ENCODE measurements at places on chromosomes 6 and 20. TPM values are rescaled to one million over a fixed set of nuclear protein-coding genes. Genes with fewer than 3 reads are reported as not detected.

- DNase-seq: no peak
Observed at GRCh38 chr20:31788578-31788977, 30.6 kb upstream of the MYLK2 start.

DNA sequence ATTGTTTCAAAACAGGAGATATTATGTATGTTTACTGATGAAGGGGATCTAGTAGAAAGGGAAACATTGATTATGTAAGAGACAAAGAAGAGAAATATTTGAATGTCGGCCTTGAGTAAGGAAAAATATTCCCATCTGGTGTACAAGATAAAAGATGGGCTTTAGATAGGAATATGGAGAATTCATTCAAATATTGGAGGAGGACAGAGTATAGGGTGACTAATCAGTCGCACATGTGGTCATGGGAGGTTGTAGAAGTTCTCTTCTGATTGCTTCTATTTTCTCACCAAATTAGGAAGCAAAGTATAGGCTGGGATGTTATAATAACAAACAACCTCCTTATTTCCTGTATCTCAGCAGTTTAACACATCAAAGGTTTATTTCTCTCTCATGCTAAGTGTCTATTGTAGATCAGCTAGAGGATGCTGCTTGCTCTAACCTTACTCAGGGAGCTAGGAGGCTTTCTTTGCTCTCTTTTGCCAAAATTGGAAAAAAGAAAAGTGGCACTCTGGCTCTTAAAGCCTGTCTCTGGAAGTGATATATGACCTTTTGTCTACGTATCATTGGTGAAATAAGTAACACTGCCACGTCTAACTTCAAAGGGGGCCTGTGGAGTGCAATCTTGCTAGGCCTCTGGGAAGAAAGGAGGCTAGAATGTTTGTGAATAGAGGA is 1.2 kb upstream of the HDDC2 start:
- no peak for DNase-seq

DNA sequence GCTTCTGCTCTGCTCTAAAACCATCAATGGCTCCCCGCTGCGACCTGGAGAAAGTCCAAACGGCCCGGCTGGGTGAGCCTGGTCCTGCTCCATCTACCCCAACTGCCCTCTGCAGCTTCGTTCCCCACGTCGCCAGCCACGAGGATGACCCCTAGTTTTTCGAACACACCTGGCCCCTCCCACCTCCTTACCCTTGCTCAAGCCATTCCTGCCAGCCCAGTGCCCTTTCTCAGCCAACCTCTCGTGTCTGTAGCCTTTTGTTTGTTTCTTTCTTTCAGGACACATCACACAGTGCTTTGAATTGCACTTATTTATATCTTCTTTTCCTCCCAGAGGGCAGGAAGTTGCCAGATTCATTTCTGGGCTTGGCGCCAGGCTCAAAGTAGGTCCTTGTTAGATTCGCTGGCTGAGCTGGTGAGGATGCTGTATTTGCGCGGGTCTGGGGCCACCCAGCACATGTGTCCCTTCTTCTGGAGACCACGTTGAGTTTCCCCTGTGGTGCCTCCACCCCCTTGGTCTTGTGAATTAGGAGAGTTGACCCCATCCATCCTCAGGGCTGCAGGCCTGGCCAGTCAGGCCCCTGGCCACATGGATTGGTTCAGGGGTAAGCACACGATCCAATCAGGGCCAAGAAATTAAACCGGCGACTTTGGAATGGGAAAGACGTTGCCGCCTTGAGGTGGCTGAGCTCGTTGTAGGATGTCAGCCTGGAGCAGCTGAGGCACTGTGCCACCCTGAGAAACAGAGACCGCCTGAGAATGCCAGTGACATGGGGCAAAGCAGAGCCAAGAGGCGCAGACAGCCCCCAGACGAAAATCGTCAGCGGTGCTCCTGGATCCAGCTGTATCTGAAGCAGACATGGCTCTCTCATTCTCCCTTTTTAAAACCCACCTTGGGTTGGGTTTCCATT is 156.0 kb downstream of the CEBPB start:
- peak; percentile 89 for DNase-seq

- DNase-seq: no peak
Observed at GRCh38 chr20:62826646-62827310, 9.9 kb downstream of the COL9A3 start.

The SEL1L2 gene
- not detected for total RNA-seq

The BMP6 gene
- 4.1 TPM for total RNA-seq

The RAD21L1 gene
- not detected for total RNA-seq

The ESR1 gene
- total RNA-seq: 0.59 TPM

The OVOL2 gene
- 35.8 TPM for total RNA-seq

All from lower leg skin (tissue), 4 donors.